Mucosa of descending colon (tissue), 3 donors: ENCODE measurements at places on chromosomes 12 and 14. TPM values are rescaled to one million over a fixed set of nuclear protein-coding genes. Genes with fewer than 3 reads are reported as not detected.

- no peak for DNase-seq
Observed at GRCh38 chr14:79660053-79660939, 551.0 kb downstream of the DIO2 start.

DNA sequence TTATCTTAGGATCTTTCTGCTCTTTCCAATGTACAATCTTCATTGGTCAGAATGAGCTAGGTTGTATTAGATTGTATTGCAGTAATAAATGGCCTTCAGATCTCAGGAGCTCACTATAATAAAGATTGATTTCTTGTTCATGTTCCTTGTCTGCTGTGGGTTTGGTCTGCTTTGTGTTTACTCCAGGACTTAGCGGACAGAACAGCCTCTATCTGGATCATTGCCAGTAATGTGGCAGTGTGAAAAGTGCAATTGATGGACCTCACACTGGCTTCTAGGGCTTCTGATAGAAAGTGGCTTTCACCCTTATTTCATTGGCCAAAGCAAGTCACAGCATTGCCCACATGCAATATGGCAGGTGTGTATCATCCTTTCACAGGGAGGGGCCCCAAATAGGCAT, 81.2 kb downstream of the BTG1 start:
- DNase-seq, result peak; percentile 43

DNA sequence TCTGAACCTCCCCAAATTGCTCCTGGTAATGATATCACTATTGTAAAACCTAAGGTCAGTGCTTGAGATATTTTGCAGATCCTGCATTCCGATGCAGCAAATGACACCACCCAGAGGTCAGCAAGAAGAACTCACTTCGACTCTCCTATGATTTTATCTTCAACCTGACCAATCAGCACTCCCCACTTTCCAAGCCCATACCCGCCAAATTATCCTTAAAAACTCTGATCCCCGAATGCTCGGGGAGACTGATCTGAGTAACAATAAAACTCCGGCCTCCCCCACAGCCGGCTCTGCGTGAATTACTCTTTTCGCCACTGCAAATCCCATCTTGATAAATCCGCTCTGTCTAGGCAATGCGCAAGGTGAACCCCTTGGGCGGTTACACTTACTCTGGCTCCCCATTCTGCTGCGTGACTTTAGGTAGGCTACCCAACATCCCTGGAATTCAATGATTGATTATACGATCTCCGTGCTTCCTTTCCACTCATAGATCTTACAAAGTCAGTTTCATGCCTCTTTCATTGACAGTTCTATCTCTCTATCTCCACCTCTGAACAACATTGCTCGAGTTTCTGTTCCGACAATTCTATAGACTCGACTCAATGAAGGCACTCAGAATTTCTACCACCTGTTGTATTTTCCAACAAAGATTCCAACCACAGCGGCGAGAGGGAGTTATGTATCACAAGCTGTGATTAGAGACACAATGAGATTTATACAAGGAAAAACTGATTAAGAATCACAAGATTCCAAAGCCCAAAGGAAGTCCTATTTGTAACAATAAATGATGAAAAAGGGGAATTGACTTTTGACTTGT, 939 bp downstream of the NPC2 start:
- DNase-seq, result no peak

DNA sequence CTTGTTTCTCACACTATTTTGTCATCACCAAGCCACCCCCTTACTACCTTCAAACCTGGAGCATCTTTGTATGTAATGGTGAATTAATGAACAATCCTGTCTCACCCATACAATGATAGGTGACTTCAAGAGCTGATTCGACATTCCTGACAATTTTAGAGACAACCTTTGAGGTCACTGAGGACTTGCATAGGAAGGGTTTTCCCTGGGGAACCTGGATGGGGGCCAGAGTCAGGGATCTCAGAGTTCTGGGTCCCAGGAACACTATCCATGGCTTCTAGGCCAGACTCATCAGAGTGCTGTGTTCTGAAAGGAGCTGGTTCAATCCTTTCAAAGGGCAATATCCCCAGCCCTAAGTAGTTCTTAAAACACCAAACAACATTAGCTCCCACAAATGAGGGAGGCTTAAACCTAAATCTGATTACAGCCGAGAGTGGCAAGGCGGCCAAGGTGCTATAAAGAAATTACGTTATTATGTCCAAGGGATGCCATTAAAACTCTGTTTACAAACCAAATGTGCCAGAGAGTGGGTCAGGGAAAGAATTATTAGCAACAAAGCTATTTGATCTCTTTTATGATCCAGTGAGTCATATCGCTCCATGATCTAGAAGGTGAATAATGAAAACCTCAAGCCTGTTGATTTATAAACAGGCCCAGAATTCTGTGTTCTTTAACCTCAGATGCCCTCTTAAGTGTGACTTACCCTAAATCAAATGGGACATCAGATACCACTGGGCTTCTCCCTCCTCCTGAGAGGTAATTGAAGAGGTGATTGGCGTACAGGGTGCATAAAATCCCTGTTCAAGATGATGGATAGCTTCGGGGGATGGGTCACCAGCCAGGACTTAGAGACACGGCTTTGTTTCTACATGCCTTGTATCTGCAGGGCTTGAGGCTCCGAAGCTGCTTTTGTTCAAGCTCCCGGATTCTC, 230.2 kb upstream of the TBX3 start:
- DNase-seq, result no peak

GRCh38 chr12:53660041-53660440, 15.8 kb downstream of the ATP5MC2 start:
- DNase-seq, result no peak

DNA sequence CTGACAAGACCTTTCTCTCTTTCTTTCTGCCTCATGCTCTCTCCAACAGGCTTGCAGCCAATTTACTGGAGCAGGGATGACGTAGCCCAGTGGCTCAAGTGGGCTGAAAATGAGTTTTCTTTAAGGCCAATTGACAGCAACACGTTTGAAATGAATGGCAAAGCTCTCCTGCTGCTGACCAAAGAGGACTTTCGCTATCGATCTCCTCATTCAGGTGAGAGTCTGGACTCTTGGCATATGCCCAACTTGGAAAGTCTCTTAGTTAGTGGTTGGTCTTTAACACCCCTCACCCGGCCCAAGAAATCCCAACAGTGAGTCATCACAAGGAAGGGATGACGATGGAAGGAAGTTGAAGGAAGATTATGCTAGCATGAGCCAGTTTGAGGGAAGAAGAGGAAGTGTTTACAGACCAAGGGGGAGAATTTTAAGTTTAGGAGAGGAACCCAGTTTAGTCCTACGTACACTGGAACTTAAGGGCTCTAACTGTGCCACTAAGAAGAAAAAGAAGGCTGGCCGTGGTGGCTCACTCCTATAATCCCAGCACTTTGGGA, 189.7 kb downstream of the ETV6 start:
- DNase-seq, result peak; percentile 57

DNA sequence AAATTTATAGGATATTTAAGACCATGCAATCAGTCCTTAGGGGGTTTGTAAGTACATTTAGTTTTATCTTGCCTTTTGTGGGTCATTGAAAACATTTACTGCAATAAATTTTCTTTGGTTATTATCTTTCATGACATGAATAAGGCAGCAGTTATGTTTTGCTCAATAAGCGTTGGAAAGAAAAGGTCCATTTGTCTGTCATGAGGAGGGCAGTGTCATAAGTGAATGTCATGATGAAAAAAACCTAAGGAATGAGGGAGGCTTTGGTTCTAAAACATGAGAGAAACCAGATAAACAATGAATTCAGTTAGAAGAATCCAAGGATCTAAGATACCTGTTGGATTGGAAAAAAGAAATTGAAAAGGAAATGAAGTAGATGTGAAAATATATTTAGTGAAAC, 209.4 kb downstream of the NAV3 start:
- DNase-seq, result no peak

- DNase-seq, result no peak
Observed at GRCh38 chr12:25712169-25712568, 159.1 kb upstream of the LMNTD1 start.

DNA sequence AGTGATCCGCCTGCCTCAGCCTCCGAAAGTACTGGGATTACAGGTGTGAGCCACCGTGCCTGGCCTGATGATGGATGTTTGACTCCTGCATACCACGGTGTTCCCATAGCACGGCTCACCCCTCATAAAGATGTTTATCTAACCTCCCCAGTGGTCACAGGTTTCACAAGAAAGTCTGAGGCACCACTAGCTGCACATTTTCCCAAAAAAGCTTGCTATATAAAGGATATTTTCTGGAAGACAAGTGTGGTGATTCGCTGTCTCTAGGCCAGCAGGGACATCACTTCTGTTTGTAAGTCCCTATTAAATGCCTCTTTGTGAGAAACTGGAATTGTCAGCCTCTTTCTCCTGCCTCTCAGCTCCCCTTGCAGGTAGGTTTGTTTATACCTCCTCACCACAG, 18.3 kb downstream of the PLEK2 start:
- DNase-seq, result no peak

DNA sequence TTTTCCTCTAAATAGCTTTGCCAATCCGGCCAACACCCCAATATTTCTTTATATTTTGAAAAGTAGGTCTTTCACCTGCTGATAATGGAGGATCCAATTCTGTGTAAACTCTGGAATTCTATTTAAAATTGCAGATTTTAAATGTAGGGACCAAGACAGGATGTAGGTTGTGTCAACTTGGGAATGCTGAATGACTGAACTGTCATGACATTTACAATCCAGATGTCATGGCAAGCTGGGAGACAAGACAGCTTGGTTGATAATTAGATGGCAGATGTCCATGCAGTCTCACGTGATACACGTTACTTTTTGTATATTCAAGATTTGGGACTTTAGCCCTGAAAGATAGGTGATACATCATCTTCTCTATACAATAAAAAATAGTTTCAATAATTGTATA, 477.2 kb downstream of the DIO2 start:
- no peak for DNase-seq

- peak; percentile 36 for DNase-seq
Observed at GRCh38 chr14:20427231-20428009, 8.5 kb downstream of the KLHL33 start.

GRCh38 chr12:6716874-6717437, 6.9 kb upstream of the COPS7A start:
- DNase-seq, result no peak

- DNase-seq, result no peak
Observed at GRCh38 chr12:127690161-127690560, 576.8 kb upstream of the TMEM132C start.

DNA sequence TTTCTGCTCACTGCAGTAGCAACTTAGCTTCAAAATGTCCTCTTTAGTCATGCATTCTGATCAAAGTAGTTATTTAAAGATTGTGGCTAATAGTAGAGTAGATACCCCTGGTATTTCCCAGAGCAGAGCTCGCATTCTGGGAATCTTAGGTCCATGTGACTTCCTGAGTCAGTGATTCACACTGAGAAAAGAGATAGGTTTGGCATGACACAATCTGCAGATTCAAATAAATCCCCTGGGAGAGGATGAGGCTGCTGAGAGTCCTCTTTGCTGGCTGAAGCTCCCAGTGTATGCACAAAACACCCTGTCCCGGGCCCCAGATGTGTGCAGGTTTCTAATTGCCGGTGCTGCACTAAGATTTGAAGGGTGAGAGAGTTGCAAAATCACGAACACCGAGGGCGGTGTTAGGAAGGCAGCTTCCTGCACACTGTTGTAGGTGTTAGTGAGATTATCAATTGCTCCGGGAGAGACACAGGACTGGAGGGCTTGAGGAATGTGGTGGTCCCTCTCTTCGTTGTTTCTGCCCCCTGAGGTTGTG, 233.2 kb downstream of the NRXN3 start:
- no peak for DNase-seq

- no peak for DNase-seq
Observed at GRCh38 chr12:3317841-3318501, 173.0 kb upstream of the PRMT8 start.

- peak; percentile 31 for DNase-seq
Observed at GRCh38 chr12:49298160-49298559, 3.2 kb downstream of the PRPH start.

DNA sequence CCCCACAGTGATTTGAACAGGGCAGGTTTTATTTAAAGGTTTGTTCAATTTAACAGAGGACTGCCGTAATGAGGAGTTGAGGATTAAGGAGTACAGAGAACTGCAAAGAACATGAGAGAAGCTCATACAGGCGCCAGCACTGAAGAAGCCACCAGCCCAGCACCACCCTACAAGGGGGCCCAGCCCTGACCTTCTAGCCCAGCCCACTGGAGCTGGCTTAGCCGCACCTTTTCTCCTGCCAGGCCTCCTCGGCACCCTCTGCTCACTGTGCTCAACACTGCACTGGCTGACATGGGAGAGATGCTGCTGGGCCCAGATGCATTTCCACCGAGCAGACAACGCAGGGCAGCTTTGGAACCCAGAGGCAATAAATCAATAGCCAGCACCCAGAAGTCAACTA, 36.5 kb upstream of the SFSWAP start:
- DNase-seq, result no peak

DNA sequence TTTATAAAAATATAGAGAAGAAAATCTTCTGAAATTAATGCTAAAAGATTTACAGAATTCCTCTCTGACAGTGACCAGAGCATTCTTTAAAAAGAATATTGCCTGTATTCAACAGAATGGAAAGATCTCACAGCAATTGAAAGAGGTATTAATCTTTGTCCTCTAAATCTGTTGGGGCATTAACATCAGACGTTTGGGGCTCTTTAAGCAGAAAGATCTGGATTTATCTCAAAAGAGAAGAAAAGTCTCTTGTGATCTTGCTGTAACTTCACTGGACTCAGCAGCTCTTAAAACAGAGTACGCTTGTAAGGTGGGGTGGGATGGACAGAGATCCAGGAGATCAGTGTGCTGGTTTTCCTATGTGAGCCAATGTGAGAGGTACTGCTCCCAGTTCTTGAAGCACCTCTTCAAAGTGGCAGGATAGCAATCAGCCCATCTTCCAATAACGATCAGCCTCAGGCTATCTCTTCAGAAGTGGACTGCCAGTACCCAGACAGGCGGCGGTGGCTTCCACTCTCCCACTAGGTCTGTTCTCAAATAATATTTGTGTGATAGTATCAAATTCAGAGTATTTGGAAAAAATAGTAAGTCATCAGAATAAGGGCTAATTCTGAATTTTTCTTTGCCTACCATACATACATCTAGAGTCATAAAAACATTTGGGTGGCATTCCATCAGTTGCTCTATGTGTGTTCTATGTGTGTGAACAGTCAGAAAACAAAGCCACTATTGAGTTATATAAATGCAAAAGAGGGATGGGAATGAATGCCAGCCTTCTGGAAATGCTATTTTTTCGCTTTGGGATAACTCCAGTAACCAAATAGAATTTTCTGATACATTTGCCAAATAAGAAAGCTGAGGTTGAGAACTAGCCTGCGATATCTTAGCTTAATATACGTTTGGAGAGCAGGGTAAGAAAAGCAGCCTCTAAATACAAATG, 237.4 kb upstream of the RGS6 start:
- no peak for DNase-seq

Gene TDRD9
- 0.63 TPM for total RNA-seq

Gene IL26
- not detected for total RNA-seq

Gene ACVRL1
- total RNA-seq, result 261 TPM

Gene NXPH4
- not detected for total RNA-seq

Gene GDF3
- not detected for total RNA-seq

Gene RPAP3
- total RNA-seq, result 16.5 TPM

Gene PROX2
- 0.07 TPM for total RNA-seq

Gene CFAP251
- total RNA-seq, result 0.55 TPM

Gene CISTR
- total RNA-seq, result not detected

Gene KRT73
- total RNA-seq, result not detected

Gene NTF3
- 1.4 TPM for total RNA-seq

Gene POTEG
- not detected for total RNA-seq
